ENCODE measurements at places on chromosomes 3 and 15. TPM values are rescaled to one million over a fixed set of nuclear protein-coding genes. Genes with fewer than 3 reads are reported as not detected.

DNA sequence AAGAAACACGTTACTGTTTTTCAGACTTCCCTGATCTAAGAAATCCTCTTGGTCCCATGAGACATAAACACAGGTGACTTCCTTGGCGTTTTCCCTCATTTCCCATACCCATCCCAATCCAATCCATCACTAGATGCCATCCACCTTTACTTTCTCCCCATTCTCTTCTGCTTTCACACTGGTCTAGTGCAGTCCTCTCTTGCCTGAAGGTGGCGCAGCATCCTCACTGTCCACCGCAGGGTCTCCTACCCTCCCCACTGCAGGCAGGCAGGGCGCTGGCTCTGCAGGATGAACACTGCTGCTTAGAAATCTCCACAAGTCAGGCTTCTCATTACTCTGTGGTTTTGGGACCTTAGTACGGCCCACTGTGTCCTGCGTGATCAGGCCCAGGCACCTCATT is 58.2 kb downstream of the RAB7A start:
- no peak for DNase-seq

DNA sequence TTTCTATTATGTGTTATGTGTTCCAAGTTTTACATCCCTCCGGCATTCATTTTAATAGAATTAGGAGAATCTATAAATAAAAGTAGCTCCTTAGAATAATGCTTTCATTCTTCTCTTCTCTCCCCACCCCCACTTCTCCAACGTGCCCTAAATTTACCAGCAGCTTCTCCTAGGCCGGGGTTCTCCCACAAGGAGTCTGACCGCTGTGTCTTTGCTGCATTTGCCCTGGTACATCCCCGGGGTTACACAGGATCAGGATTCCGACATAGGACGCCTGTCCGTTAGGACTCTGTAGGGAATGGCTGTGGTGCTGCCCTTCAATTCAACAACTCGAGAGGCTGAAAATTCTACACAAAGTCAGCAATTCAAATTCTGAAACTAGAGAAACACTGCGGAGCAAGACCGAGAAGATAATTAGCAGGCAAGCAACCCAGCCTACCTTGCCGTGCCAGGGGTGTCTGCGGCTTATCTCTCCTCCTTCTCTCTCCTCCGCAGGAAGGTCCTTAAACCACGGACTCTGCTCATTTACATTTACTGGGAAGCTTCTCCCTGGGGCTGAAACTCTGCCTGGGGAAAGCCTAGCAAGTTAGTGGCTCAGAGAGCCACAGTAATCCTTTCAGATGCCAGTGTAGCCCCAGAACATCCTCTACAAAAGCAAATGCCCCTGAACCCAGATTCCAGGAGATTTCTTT is 18.8 kb downstream of the PCSK6 start:
- DNase-seq = no peak

- no peak for DNase-seq
These were observed 17.9 kb upstream of the TMCC1 start for GRCh38 chr3:129911261-129911861.

- no peak for DNase-seq
These were observed 951 bp downstream of the POMGNT2 start for GRCh38 chr3:43104660-43105595.

GRCh38 chr3:50515565-50516439 is 12.4 kb upstream of the CACNA2D2 start:
- DNase-seq = no peak

DNA sequence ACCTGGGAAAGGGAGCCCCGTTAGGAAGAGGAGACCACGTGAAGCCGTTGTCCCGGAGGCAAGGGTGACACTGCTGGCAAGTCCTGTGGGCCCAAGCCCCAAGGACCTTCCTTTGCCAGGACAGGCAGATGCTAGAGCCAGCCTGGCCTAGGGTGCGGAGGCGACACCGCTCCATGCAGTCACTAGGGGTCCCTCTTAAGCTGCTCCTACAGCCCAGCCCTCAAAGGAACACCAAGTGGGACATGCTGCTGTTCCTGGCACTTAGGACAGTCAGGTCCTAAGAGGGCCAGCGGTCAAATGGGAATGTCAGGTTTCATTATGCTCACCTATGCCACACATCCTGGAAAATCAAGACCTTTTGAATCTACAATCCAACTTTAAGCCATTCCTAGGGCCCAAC is 59.7 kb downstream of the RPN1 start:
- no peak for DNase-seq

DNA sequence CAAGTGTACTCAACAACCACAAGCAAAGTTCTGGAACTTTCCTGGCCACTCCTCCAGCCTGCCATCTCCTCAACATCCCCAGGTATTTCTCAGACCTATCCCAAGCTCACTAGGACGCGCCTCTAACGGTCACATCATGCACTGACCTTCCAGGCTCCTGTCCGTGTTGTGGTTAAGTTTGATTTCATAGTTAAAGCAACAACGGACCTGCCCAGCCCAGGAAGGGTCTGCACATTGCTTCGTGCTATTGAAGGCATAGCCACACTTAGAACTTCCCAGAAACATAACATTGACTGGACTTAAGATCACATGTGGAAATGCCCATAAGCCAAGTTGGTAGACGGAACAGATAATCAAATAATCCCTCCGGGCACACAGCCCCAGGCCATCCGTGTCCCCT is 85.1 kb downstream of the OCA2 start:
- DNase-seq = no peak

DNA sequence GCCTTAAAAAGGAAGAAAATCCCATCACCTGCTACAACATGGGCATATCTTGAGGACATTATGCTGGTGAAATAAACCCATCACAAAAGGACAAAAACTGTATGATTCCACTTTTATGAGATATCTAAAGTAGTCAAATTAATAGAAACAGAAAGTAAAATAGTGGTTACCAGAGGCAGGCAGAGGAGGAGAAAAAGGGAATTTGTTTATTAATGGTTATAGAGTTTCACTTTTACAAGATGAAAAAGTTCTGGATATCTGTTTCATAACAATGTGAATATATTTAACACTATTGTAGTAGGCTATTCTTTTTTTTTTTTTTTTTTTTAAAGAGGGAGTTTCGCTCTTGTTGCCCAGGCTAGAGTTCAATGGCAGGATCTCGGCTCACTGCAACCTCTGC is 40.4 kb downstream of the DPH3 start:
- DNase-seq = no peak

DNA sequence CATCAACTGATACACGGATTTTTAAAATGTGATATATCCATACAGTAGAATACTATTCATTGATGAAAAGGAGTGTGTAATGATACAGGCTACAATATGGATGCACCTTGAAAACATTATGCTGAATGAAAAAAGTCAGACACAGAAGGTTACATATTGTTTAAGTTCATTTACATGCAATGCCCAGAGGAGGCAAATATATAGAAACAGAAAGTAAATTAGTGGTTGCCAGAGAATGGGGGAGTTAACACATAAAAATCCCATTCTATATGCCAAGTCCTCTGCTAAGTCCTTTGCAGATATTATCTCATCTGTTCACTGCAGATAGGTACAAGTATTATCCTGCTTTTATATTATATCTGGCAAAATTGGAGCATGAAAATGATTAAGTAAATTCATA is 22.1 kb upstream of the CDIN1 start:
- DNase-seq = no peak

- no peak for DNase-seq
These were observed 70.2 kb downstream of the IGF1R start for GRCh38 chr15:98718426-98719136.

GOLGA8R gene
- 0.69 TPM for total RNA-seq

PAQR5 gene
- 5.3 TPM for total RNA-seq

GREM1 gene
- total RNA-seq = not detected

FOXB1 gene
- not detected for total RNA-seq

GASK1A gene
- not detected for total RNA-seq

FAM107A gene
- total RNA-seq = not detected

Measured in HT1080 (cell line).